ENCODE measurements at places on chromosomes 2 and 18.

DNA sequence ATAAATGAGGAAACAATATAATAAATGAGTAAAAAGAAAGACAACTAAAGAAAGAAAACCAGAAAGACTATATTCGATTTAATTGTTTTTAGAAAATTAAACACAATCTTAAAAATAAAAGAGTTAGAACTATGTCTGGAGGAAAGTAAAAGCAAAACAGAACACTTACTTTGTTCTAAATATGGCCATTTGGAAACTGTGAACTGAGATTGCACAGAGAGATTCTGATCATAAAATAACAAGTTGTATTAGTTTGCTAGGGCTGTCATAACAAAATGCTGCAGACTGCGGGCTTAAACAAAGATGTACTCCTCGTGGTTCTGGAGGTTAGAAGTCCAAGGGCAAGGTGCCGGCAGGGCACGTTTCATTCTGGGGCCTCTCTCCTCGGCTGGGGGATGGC is 128.1 kb upstream of the AQP4 start:
- DNase-seq = no peak

DNA sequence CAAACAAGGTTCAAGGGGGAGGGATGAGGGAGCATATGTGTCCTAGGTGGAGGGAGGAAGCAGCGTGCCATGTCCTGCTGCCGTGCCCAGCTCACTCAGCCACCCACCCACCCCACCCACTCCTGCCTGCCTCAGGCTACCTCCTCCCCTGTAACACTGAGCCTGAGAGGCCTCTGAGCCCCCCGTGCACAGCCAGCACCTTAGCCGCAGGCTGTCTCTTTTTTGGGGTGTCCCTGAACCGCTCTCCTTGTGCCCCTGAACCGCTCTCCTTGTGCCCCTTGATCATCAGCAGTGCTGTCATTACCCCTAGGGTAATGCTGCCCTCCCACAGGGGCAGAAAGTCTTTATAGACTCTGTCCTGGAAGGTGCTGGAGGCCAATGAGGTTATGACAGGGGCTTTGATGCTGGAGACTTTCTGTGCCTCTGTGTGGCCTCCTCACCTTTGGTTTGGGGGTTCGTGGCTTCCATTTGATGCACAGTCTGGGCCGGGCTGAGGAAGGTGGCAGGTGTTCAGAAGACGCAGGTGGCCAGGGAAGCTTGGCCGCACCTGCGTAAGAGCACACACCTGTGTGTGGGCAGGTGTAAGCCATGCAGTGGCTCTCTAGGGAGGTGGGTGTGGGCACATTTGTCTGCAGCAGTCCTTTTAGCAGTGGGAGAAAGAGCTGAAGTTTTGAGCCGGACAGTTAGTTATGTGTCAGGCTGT is 140.0 kb downstream of the SEPTIN10 start:
- DNase-seq = no peak

DNA sequence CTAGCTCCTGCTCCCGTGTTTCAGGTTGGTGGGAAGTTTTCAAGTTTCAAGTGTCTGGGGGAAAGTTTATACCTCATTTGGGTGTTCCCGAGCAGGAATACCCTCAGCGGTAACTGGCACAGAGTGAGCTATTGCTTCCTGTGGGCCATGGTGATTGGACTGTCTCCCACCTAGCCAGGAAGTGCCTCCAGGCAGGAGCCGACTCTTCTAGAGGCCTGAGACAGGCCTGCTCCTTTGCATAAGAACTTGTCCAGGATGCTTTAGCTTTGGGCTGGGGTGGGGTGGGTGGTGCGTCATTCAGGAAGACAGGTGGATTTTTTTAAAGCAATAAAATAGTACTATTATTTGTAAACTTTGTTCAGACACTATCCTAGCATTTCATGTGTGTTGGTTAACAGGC is 23.5 kb upstream of the DNMT3A start:
- no peak for DNase-seq

GRCh38 chr2:209864716-209865295 is 93.2 kb downstream of the UNC80 start:
- no peak for DNase-seq

- no peak for DNase-seq
Measured at GRCh38 chr2:74816540-74817303, 17.2 kb upstream of the HK2 start.

GRCh38 chr2:236684504-236685256 is 115.1 kb downstream of the ACKR3 start:
- no peak for DNase-seq

All from right atrium auricular region (tissue), 2 donors.